ENCODE measurements at places on chromosomes 1 and 21.

DNA sequence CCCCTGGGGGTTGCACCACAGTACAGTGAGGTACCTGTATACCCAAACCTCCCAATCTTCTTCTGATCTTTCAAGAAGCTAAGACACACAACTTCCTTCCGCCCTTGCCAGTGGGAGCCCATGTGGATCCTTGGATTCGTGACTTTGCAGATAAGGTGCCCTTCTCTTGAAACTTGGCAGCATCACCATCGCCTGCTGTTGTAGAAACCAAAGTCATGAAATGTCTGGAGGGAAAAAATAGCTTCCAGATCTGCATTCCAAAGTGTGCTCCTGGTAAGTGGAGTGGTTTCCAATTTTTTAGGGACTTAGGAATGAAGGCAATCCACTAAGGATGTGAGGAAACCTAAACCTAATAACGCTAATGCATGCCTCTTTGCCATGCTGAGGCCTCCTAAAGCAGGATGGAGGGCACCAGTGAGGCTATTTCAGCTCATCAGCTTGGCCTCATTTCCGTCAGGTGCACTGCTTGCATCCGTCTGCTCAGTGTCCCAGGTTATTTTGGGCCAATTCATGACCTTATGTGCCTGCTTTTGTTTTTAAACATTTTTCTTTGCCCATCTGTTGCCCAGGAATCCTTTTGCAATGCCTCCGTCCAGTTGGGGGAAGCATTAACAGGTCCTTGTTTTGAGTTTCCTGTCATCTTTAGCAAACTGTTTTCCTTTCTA lies 8.2 kb upstream of the EFHD2 start:
- DNase-seq, result no peak

- DNase-seq, result no peak
Measured at GRCh38 chr1:56491441-56491840, 87.9 kb downstream of the PLPP3 start.

DNA sequence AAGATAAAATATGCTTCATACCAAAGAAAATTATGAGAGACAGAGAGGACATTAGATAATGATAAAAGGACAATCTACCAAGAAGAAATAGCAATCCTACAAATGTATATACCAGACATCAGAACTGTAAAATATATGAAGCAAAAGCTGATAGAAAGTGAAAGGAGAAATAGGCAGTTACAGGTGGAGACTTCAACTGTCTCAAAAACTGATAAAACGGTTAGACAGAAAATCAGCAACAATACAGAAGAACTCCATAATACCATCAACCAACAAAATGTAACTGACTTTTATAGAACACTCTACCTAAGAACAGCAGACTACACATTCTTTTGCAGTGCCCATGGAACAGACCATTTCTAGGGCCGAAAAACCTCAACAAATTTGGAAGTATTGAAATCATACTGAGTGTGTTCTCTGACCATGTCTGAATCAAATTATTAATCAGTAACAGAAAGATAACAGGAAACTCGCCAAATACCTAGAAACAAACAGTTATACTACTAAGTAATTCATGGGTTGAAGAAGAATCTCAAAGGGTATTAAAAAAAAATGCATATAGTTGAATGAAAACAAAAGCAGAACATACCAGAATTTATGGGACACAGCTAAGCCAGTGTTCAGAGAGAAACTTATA lies 132.1 kb downstream of the RPS6KC1 start:
- DNase-seq, result no peak

DNA sequence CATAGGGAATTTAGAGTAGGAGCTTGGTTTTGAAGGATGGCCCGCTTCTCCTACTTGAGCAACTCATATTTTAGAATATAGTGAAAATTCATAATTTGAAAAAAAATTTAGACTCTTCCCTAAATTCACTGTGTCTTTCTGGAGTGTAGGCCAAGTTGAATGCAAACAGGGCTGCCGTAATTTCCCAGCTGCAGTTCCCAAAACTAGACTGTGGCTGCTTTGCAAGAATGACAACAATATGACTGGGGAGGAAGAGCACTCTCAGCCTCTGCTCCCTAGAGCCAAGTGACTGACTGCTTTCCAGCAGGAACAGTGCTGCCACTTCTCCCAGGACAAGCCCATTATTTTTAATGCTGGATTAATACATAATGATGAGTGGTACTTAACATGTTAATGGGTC lies 209.0 kb downstream of the RHOU start:
- no peak for DNase-seq

- DNase-seq, result no peak
Measured at GRCh38 chr1:160993544-160994193, 27.3 kb downstream of the F11R start.

- peak; percentile 90 for DNase-seq
Measured at GRCh38 chr1:121519042-121519755, 334.4 kb downstream of the SRGAP2C start.

GRCh38 chr1:180407051-180407450 lies 95.3 kb downstream of the ACBD6 start:
- DNase-seq, result no peak

DNA sequence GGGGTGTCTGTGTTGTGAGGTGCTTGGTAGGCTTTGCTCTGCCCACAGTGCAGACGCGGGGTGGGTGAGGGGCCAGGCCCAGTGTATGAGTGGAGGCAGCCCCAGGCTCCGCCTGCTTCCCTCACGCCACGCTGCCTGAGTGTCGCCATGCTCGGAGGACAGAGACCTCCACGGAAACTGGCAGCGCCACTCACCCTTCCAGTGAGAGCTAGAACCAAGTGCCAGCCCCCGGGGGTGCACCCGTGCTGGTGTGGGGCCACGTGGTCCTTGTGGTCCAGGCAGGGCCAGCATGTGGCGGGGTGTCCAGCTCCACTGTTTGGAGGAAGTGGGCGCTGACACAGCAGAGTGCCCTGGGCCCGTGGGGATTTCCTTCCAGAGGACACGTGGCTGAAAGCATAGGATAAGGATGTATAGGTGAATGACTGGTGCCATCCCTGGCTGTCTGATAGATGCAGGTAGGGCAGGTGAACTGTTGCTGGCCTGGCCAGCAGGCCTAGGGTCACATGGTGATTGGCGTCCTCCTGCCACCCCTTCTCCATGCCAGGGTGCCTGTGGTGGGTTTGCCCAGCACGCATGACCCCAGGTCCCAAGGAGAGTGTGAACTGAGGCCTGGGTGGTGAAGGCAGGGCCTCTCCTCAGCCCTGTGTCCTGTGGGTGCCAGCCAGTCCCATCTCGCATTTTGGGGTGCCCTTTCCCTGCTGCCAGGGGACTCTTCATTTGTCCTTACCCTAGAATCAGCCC lies 3.8 kb downstream of the LRRC3 start:
- no peak for DNase-seq

DNA sequence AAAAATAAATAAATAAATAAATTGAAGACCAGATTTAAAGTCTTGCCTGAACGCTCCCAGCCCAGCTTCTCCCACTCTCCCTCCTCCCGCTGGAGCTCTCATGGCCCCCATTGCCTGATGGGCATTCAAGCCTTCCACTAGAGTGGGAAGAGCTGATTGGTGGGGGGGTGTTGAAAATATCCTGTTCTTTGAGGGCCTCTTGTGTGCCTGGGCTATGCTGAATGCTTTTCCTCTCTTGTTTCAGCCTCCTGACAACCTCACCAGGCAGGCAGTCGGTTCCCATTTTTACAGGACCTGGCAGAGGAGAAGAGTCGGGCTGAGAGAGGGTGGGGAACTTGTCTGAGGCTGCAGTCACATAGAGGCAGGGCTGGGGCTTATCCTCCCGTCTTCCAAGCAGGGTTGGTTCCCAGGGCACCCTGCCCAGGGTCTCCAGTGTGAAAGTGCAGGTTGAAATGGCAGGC lies 59.2 kb upstream of the SSBP3 start:
- no peak for DNase-seq

DNA sequence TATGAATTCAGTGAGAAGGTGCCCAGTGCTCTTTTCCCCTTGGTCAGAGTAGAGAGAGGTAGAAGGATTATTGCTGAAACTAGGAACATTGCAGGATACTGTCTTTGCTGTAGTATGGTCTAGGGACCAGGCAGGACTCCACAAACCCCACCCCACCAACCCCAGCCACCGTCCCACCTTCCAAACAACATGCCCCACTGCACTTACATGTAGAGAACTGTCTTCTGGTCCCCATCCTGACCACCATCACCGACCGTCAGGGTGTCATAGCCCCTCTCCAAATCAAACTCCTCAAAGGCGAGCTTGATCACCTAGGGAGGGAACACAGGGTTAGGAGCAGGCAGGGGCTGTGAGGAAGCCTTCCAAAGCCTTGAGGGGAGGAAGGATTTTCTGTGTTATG lies 71.7 kb upstream of the HMGB4 start:
- DNase-seq, result no peak
